Ovary (tissue), 10 donors: ENCODE measurements at places on chromosomes 2 and 18. TPM values are rescaled to one million over a fixed set of nuclear protein-coding genes. Genes with fewer than 3 reads are reported as not detected.

- DNase-seq: no peak
These were observed 132.8 kb upstream of the TTC39C start for GRCh38 chr18:23881778-23882177.

DNA sequence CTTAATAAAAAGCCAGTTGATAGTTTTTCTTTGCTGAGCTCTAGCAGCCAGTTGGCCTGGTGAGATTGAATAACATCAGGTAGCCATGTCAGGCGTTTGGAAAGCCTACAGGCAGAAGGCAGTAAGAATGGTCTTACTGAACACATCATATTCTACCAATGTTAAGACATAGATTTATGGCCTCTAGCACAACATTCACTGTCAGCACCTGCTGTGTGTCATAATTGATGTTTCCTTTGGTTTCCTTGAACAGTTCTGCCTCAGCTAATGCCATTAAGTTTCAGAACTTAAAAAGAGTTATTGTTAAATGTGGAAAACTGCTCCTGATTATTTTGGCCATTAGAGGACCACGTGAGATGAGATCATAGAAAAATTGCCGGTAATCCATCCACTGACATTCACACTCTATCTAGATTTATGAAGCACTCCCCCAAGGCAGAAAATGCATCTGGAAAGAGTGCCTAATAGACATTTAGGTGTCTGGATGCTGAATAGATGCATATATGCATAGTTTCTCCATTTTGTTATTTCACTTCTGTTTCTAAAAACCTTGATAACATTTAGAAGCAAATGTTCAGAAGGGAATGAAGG, 434.7 kb downstream of the PTPRM start:
- DNase-seq: no peak

DNA sequence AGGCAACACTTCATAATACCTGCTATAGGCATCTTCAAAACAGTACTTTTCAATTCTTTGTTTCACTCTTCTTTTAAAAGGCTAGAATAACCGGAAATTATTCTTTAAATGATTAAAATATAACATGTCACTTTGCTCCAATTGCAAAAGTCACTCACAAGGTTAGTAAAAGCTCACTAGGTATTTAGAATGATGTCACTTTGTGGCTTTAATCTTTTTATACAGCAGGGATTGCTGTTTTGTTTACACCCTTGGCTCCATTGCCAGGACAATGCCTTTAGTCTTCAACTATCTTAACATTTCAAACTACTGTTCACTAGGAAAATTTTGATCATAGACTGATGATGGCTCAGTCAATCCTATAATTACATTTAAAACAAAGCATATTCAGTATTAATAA, 157.1 kb downstream of the BAZ2B start:
- DNase-seq: no peak

- no peak for DNase-seq
These were observed 3.4 kb downstream of the TMEM18 start for GRCh38 chr2:673615-674320.

DNA sequence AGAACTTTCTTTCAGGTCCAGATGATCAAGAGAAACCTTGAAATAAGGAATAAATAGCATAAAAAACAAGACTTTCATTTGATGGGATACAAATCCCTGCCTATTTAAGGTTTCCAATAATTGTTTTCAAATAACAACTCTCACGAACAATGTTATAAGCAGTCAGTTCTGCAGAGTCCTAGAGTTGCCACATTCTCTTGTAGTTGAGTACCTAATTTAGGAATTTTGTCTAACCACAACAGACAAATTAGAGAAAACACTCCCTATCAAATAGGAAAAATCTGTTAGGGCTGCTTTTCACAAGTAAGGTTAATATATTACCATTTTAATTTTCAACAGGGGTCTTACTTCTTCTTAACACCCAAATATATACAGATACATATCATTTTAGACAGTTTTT, 130.1 kb upstream of the CDH20 start:
- DNase-seq: no peak

DNA sequence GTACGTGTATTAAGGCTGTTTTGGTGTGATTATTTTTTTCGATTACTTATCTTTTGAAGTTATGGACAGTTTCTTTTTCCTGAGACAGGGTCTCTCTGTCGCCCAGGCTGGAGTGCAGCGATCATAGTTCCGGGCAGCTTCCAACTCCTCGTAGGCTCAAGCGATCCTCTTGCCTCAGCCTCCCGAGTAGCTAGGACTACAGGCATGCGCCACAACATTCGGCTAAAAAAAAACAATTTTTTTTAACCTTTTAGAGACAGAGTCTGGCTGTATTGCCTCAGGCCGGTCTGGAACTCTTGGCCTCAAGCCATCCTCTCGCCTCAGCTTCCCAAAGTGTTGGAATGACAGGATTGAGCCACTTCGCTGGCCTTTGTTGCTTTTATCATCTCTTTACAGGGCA, 945 bp downstream of the HAT1 start:
- DNase-seq: peak; percentile 41

DNA sequence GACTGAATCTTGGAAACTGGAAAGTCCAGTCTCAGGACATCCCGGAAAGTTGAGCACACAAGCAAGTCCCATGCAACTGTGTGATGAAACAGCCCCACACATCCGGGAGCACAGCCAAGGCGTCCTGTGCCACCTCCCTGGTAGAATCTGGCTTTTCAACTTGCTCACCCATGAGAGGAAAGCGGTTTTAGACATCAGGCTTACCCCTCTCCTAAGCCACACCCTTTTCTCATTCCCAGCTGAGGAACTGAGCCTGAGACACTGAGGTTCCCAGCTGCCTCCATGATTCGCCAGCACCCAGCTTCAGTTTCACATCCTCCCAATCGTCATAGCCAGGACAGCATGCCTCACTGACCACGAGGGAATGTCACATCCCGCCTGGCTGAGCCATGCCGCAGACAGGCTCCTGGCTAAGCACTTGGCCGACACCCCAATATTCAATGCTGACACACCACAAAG, 60.3 kb downstream of the STEAP3 start:
- no peak for DNase-seq

Gene TRIM43
- not detected for total RNA-seq

Gene SCYGR5
- total RNA-seq: not detected

Gene DAW1
- 0.79 TPM for total RNA-seq

Gene DTYMK
- total RNA-seq: 10.4 TPM

Gene CREG2
- 0.30 TPM for total RNA-seq
